Activated gamma-delta T cell treated with anti-CD3 and anti-CD28 coated beads, Interleukin-2, amount 50 U/mL, for 16 hours (primary cell): ENCODE measurements at places on chromosomes 2 and 18.

DNA sequence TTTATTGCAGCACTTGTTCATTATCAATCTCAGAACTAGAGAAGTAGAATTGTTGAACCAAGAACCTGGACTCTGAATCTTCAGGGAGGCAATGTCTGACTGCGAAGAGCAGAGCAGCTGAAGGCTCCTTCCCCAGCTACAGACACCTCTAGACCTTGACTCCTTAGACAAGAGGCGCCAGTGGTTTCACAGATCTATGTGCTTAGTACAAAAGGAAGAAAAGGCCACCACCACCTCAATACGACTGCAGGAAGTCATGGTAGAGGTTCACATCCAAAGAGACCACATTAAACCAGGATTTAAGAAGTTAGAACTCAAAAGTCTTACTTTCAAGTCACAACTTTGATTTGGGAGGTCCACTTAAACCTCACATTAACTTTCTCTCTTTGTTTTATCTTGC lies 158.1 kb upstream of the VRK2 start:
- no peak for DNase-seq

GRCh38 chr18:28267276-28267675 lies 90.3 kb upstream of the CDH2 start:
- no peak for DNase-seq

- DNase-seq: no peak
Measured at GRCh38 chr2:227115761-227116160, 48.2 kb downstream of the COL4A4 start.

- DNase-seq: no peak
Measured at GRCh38 chr2:184270660-184271059, 327.7 kb upstream of the ZNF804A start.

DNA sequence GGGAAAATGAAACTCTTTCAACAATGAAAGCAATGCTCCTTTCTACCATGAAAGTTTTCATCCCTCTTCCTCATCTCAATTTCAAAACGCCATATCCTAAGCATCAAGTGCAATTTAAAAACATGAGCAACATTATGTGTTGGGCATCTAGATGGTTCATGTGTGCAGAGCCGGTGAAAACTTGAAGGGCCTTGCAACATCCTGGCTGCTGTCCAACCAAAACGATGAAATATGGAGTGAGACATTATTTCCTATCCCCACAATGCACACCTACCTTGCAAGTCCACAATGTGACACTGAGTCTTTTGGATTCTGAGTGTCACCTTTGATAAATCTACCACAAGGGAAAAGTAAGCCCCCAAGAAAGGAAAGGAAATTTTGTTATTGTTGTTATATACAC lies 110.0 kb downstream of the NCKAP5 start:
- no peak for DNase-seq

DNA sequence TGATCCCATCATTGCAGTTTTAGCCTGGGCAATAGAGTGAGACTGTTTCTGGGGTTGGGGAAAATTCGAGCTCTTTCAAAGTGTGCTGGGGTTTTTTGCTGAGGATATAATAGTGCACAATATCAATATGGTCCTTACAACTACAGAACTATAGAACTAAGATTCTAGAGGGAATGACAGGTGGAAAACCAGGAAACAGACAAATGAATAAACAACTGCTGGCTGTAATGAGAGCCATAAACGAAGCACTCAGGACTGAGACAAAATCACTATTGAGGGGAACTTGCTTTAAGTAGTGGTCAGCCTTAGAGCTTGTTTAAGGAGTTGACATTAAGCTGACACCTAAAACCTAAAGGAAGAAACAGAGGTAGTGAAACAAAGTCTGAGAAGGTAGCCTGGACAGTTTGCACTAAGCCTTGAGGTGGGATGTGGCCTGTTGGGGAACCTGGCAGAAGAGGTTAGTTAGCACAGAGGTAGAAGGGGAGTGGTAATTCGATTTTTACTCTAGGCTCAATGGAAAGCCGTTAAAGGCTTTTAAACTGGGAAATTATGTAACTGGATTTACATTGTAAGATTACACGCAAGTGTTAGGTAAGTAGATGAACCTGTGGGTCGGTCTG lies 33.8 kb downstream of the LCLAT1 start:
- no peak for DNase-seq

- DNase-seq: no peak
Measured at GRCh38 chr2:239605976-239606375, 205.2 kb upstream of the HDAC4 start.

- no peak for DNase-seq
Measured at GRCh38 chr2:55547001-55547400, 27.5 kb downstream of the CFAP36 start.

GRCh38 chr18:22987547-22988189 lies 54.5 kb downstream of the RBBP8 start:
- no peak for DNase-seq

GRCh38 chr2:98701230-98701629 lies 29.7 kb downstream of the MGAT4A start:
- DNase-seq: no peak

- no peak for DNase-seq
Measured at GRCh38 chr18:136433-136832, 21.9 kb upstream of the USP14 start.

DNA sequence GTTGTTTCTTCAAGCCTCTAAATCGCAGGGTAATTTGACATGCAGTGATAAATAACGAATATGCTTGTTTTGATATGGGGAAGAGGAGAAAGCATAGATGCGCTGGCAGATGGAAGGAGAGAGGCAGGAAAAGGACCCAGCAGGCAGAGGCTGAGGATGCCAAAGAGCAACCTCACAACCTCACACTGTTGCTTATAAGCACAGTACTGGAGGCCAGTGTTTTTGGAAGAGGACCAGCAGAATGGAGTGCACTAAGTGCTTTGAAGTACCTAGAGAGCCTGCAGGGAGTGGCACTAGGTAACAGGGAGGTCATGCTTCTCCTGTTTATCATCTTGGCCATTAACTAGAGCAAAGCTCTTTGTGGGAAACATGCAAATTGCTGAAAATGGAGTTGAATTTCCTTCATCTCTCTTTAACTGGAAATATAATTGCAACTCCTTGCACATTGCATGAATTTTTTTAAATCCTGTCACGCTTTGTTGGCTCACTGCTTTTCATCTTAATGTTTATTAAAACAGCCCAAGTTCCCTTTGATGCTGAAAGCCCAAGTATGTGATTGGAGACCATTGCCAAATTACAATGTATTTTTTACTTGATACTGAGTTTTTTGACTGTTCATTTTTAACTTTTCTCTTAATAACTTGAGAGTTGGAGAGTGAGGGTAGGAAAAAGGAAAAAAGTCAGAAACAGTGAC lies 236.4 kb downstream of the LRRTM1 start:
- no peak for DNase-seq

DNA sequence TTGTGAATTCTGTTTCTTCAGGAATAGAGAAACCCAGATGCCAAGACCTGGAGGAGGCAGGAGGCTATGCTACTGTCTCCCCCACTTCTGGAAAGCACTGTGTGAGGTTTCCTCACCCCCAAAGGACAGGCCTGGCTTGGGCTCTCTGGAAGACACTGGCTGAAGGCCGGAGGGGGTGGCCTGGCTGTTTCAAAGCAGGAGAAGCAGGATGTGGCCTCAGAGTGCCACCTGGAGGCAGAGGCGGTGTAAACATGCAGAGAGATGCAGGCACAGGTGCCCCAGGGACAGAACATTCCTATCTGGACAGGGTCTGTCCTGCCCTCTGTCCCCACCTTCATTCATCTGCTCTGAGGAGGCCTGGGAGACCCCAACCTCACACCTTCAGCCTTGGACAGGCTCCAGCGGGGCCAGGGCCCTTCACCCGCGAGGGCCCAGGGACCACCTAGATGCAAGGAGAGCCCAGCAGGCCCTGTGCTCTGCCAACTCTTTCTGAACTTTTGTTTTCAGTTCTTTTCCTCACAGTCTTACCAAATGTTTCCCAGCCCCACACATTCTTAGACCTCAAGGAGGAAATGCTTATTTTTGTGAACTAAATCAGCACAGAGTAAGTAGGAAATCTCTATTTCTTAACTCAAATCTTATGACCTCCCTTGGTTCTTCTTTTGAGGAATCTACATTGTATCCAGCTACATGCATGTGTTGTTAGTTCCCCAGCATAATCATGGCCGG lies 79.2 kb downstream of the LONRF2 start:
- peak; percentile 12 for DNase-seq

DNA sequence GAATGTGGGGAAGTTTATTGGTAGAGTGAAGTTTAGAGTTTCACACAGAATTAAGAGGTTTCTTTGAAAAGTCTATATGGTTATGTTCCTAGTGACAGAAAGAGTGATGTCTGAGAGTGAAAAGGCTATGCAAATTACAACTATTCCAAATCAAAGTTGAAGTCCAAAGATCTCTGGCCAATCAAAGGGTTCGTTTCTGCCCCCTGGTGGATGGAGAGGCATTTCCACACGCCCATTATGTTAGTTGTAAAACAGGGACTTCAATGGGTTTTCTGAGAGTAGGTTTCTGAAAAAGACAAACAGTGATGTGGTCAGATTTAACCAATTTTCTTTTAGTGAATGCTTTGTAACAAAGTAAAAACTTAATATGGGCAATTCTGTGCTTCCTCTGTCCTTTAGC lies 441.5 kb upstream of the POU3F3 start:
- no peak for DNase-seq

DNA sequence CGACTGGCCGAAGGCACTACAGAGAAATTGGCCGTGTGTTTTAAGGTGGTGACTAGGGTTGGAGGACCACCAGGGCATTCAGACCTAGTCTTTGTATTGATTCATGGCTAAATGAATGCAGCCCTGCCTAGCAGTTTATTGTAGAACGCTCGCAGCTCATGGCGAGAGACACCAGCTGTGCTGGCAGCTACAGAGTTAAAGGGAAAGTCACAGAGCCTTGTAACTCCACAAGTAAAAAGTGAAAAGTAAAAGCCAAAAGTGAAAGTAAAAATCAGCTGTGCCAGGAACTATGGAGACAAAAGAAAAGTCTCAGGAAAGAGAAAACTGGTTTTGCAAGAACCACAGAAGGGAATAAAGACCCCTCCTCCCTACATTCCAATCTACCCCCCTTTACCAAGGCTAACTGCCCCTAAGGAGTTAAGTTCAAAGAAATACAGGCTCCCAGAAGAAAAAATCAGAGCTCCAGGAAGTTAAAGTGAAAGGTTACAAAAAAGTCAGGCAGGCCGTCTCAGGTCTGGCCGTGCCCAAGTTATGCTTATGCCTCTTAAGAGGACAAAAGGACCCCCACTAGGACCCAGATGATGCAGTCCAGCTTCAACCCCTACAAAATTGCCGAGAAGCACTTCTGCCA lies 46.4 kb upstream of the SELENOI start:
- no peak for DNase-seq

GRCh38 chr2:207836521-207837133 lies 66.9 kb upstream of the FZD5 start:
- no peak for DNase-seq

DNA sequence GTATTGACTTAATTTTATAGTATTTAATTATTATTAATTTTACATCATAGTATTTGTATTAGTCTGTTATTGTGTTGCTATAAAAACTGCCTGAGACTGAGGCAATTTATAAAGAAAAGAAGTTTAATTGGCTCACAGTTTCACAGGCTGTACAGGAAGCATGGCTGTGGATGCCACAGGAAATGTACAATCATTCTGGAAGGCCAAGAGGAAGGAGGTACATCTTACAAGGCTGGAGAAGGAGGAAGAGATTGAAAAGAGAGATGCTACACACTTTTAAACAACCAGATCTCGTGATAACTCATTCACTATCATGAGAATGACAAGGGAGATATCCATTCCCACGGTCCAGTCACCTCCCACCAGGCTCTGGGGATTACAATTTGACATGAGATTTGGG lies 2019.4 kb upstream of the PIK3C3 start:
- DNase-seq: no peak

DNA sequence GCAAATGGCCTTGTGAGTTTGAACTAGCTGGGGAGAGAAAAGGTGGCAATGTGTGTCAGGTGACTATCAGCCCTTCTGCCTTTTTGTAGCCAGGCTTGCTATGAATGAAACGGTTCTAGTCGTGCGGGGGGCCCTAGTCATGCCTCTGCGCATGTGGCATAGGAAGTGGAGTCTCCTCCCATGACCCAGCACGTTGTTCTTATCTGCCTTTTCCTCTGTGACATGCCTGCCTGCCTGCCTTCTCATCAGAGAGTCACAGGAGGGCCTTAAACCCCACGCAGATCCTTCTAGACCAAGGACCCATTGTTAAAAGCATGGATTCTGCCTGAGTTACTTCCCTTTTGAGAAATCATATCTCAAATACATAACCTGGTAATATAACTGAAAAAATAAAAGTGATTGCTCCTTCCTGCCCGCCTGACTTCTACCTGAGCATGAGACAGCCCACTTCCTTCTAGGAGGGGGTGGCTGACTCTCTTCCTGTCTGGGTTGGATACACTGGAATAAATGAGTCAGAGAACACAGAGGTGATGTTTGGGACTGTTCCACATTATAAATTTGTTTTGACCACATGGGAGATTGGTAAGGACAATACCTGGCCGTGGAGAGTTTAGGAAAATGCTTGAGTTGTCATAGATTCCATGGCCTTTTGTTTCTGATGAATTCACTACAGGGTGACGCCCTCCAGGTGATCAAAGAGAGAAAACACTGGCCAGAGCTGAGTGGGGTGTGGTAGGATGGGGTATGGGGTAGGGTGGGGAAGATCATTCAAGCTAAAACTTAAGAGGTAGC lies 49.8 kb downstream of the FBLN7 start:
- peak; percentile 64 for DNase-seq
